NCI-H446 (cell line): ENCODE measurements at places on chromosomes 5 and 9.

GRCh38 chr9:105500108-105500766 is 52.4 kb downstream of the FSD1L start:
- DNase-seq: no peak

GRCh38 chr9:93826905-93827544 is 128.1 kb downstream of the BARX1 start:
- DNase-seq: no peak

- DNase-seq: peak; percentile 86
These were observed at the start of gene SPOCK1 for GRCh38 chr5:137498736-137499505. TSS of gene SPOCK1 (minus strand) at chr5:137499326.

GRCh38 chr5:109063223-109063622 is 315.5 kb downstream of the FER start:
- no peak for DNase-seq

DNA sequence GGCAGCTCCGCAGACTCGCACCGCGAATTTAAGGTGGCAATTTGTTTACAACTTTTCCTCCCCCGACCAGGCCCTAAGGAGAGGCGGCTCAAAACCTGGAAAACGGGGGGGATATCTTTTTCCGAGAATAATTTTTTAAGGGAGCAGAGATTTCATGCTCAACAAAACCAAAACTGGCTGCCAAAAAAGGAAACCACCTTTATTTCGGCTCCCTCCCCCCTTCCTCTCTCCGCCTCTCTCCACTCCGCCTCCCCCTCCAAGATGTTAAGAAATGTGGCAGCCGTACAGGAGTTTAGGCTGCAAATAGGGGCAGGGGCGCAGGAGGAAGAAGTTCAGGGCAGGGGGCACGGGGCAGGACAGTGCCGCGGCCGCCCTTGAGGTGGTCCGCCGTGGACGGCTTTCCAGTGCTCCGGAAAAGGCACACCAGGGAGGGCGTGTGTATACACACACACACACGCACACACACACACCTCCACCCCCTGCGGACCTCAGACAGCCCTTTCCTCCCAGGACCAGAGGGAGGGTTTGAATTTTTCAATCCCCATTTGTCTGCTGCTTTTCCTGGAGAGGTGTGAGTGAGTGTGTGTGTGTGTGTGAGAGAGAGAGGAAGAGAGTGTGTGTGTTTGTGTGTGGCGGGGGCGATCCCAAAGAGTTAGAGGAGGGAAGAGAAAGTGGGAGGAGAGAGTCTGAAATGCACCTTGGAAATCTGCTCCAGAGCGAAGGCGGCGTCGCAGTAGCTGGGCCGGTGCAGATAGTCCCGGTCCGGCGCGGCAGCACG is 9.1 kb downstream of the PTCH1 start:
- no peak for DNase-seq

DNA sequence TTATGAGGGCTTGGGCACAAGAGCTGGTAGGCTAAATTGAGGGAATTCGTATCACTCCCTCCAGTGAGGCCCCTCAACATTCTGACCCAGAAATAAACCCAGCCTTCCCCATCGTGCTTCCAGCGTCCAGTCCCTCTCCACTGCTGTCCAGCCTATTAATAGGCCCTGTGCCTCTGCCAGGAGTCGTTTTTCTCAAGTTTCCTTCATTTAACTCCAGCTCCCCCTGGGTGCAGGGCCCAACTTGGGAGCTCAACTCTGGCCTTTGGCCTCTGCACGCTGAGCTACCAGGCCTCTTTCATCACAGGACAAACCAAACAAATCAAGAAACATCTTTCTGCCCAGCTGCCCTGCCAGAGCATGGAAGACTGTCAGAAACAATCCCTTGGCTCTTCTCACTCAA is 10.0 kb downstream of the HBEGF start:
- no peak for DNase-seq

GRCh38 chr5:42490831-42491230 is 67.6 kb downstream of the GHR start:
- DNase-seq: no peak

DNA sequence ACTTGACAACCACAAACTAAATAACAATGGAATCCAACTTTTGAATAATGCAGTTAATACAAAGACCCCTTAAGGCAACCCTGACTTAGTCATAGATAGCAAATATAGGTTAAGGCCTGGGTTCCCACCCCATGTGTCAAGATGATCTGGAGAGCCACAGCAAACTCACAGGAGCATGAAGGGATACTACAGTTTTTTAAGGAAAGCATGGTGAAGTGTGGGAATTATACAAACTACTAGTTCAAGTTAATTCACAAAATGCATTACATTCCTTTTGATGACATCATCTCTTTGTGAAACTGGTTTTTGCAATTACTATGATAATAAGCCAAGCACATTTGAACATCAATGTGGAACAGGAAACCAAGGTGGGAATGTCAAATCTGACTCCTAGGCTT is 50.6 kb downstream of the LHFPL2 start:
- DNase-seq: no peak

DNA sequence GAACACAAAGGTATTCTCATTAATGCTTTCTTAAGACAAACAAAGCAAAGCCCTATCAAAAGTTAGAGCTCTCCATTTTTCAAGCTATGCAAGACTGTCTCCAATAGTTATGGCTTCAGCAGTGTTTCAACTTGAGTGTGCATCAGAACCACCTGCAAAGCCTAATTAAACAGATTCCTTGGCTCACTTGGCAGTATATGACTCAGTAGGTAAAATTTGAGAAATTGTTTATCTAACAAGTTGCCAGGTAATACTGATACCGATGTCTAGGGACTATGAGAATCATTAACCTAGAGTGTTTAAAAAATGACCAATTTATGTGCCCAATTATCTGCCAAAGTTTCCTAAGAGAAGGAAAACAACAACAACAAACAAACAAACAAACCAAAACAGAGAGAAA is 60.3 kb upstream of the PARP8 start:
- no peak for DNase-seq

- DNase-seq: no peak
These were observed 135.1 kb upstream of the TNFAIP8 start for GRCh38 chr5:119220576-119221197.

DNA sequence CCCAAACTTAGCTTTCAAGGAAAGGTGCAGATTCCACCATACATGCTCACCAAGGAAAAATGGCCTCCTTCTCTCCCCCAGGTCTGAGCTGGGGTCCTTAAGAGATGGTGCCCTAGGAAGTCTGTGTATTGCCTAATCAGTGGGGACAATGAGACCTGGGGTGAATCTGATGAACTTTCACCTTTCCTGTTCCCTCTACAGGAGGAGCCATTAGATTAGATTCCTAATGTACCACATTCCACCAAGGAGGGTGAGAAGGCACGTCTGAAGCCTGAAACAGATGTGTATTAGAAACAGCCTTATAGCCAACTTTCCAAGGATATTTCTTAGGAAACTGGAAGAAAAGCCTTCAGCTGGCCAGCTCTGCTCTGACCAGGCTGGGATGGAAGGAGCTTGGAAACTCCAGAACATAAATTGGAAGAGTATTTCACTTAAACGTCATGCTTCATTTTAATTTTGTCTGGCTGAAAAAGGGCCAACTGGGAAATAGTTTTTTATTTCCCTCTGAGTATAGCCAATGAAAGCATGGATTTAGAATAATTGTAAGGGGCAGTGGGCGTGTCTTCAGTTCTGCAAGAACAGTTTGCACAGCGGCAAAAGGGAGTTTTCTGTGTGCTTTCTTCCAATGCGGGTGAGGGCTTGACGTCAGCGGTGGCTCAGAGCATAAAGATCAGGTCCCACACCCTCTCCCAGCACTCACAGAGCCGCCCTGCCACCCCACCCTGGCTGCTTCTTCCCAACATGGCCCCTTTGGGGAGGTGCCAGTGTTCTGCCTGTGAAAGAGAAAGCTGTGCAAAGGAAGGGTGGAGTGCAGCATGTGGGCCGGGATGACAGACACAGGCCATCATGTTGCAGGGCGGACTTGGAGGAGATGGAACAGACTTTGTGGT is 210.9 kb downstream of the ESM1 start:
- no peak for DNase-seq

DNA sequence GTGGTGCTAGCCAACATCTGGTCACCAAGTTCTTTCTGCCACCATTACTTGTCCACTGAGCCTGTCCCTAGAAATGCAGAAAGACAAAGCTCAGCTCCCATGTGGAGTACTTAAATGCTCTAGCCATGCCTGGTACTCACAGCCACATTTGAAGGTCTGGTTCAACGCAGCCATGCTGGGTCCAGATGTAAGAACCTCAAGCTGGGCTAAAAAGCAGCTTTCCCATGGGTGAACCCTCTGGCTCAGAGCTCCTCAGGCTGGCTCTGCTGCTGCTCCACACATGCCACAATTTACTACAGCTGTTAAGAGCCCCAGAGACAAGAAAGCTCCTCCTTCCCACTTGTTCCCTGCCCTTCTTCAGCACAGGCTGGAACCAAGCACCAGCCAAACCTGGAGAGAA is 97.1 kb upstream of the LRRTM2 start:
- DNase-seq: no peak

GRCh38 chr5:172463031-172463430 is 8.7 kb upstream of the SH3PXD2B start:
- peak; percentile 26 for DNase-seq

GRCh38 chr9:33263131-33264002 is 1.1 kb downstream of the BAG1 start:
- DNase-seq: no peak

DNA sequence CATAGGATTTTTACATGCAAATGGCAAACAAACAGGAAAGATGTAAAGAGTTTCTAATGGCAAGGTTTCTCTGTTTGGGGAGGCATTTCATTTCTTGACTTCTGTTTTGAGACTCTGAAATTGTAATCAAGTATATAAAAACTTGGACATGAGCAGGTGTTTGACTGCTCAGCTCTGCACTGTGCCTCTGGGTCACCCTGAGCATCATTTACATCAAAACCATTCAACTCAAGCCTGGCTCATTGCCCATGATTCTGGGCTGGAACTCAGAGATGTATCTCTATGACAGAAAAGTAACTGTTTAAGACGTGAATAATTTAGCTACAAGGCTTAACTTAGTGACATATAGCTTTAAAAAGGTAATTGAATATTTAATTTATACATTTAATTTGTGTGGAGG is 1402.4 kb upstream of the NUDT12 start:
- no peak for DNase-seq

- no peak for DNase-seq
These were observed 89.2 kb downstream of the SEMA4D start for GRCh38 chr9:89408628-89409101.

DNA sequence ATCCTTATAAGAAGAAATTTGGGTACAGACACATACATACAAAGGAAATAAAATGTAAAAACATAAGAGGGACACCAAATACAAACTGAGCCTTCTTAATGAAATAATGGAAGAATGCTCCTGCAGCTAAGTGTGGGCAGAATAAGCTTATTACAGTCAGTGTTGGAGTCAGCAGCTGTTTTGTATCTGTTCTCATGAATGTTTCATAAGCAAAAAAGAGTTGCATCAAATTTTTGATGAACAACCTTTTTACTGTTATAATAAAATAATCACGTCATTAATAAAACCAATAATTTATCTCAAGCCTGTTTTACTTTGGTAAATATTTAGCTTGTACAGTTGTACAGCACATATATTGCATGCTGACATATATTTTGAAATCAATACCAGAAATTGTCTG is 545.6 kb downstream of the LRRC70 start:
- DNase-seq: no peak

- DNase-seq: no peak
These were observed 11.5 kb upstream of the OTULINL start for GRCh38 chr5:14569948-14570691.

- no peak for DNase-seq
These were observed 24.6 kb downstream of the LAMC3 start for GRCh38 chr9:131033269-131034224.

- DNase-seq: no peak
These were observed 21.7 kb downstream of the FAT2 start for GRCh38 chr5:151569132-151570046.
